ENCODE measurements at places on chromosomes 2 and 18. TPM values are rescaled to one million over a fixed set of nuclear protein-coding genes. Genes with fewer than 3 reads are reported as not detected.
A peak's percentile ranks its signal among the peaks of the same experiment; 100 is the strongest.

DNA sequence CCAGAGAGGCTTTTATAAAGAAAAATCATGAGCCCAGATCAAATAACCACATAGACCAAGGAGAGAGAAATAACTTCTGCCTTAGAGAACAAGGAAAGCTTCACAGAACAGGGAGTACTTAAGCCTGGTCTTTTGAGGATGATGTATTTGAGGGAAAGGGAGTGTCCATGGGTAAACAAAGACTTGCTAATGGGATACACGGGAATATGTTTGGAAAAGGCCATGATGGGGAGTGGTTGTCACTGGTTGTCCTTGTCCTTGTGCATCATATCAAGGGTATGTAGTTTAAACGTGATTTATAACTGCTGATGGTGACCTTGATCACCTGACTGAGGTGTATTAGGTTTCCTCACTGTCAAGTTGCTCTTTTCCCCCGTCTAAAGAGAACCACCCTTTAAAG is 169.9 kb downstream of the FAM210A start:
- H3K27ac ChIP-seq, result no peak overlapping the region
- no peaks in the 10 kb centered on the region for H3K36me3 ChIP-seq
- H3K4me3 ChIP-seq, result no peak overlapping the region
- no peak for DNase-seq
- peaks cover 18% of the 10 kb centered on the region for H3K4me1 ChIP-seq

DNA sequence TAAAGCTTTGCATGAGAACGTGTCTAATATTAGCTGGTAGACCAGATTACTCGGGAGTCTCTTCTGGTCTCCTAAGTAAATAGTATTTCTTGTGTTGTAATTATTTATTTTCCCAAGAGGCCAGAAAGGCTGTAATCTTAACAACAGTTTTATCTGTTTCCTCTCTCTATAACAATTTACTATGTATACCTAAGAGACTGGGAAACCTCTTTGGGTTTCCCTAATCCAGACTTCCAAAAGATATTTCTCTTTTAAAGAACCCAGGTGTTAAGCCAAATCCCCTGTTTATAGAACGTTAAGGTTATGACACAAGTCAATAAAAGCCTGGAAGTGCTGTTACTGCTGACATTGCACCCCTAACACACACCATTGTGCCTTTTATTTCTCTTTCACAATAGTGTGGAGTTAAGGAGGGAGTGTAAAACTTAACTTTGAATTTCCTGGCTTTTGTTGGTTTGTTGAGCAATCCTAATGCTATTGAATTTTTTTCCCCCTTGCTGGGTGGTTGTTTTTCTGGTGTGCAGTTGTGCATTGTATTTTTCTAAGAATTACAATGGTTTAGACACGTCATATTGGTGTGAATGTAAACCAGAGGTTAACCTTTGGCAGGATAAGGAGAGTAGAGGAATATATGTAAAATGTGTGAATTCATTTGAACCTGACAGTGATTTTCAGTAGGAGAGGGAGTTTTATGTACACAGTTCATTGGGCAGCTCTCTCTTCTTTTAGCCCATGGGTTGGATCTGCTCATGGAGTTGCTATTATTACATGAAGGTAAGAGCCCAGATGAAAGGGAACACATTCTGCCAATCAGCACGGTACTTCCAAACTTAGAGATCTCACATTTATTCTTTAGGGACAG is 192.8 kb downstream of the MTX2 start:
- peaks cover 31% of the 10 kb centered on the region for H3K27me3 ChIP-seq
- no peaks in the 10 kb centered on the region for H3K36me3 ChIP-seq
- peaks cover 5% of the 10 kb centered on the region for H3K4me1 ChIP-seq
- H3K4me3 ChIP-seq, result no peak overlapping the region
- no peak overlapping the region for H3K27ac ChIP-seq

GRCh38 chr2:217996361-217996760 is 6.4 kb downstream of the TNS1 start:
- H3K36me3 ChIP-seq, result no peaks in the 10 kb centered on the region
- H3K4me3 ChIP-seq, result no peak overlapping the region
- peaks cover 14% of the 10 kb centered on the region for H3K4me1 ChIP-seq
- no peak for DNase-seq
- no peaks in the 10 kb centered on the region for H3K27me3 ChIP-seq

GRCh38 chr18:67455890-67456501 is 60.5 kb downstream of the DSEL start:
- DNase-seq, result no peak
- H3K4me1 ChIP-seq, result no peaks in the 10 kb centered on the region
- H3K4me3 ChIP-seq, result no peak overlapping the region
- no peak overlapping the region for H3K27ac ChIP-seq

DNA sequence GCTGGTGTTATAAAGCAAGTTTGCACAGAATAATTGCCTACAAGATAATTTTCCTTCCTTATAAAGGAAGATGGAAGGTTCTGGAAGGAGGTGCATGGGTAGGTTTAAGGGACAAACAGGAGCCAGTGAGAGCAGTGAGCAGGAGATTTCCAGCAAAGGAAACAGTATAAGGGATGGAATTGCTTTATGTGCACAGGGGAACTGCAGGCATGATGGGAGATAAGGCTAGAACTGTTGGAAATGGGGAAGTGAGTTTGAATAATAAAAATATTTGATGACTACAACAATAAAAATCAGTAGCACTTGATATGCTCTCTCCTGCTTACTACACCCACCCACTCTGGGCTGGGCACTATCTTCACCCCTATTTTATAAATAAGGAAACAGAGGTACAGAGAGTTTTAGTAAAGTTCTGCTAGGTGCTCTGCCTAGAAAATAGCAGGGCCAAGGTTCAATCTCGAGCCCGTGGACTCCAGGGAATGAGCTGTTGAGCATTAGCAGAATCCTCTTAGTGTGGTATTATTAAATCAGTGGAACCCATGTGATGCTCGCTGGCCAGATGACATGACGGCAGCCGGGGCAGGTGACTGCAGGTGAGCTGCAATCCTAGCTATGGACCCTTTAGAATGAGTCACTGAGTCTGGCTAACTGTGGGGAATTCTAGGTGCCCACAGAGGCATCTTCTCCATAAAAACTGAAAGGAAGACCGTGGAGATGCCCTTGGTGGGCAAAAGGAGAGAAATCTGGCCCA is 302.5 kb downstream of the PIEZO2 start:
- peaks cover 20% of the 10 kb centered on the region for H3K4me1 ChIP-seq
- DNase-seq, result peak; percentile 43
- peak overlapping the region; percentile 88 for H3K27ac ChIP-seq
- no peaks in the 10 kb centered on the region for H3K27me3 ChIP-seq
- H3K4me3 ChIP-seq, result no peak overlapping the region

- DNase-seq, result no peak
- no peaks in the 10 kb centered on the region for H3K27me3 ChIP-seq
- H3K36me3 ChIP-seq, result no peaks in the 10 kb centered on the region
- H3K4me3 ChIP-seq, result no peak overlapping the region
- peaks cover 9% of the 10 kb centered on the region for H3K4me1 ChIP-seq
- H3K27ac ChIP-seq, result no peak overlapping the region
Observed at GRCh38 chr18:77049938-77050337, 82.6 kb downstream of the MBP start.

Gene GALNT13
- 21.2 TPM for polyA plus RNA-seq

DNA sequence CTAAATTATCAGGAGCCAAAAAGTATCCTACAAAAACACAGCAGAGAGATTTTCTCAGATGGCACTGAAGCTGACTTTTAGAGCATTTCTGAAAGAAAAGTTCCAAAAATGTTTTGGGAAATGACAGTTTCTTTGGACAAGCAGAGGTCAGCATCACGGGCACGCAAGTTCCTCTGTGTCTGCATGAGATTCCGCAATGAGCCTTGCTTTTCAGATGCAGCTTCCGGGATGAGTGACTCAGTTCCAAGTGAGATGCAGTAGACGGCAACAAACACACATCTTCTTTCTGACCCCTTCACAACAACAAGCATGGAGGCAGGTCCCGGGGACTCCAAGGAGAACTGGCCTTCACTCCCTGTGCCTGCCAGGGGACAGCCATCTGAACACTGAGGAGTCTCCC is 76.6 kb downstream of the EIPR1 start:
- no peaks in the 10 kb centered on the region for H3K27me3 ChIP-seq
- no peaks in the 10 kb centered on the region for H3K36me3 ChIP-seq
- H3K4me3 ChIP-seq, result no peak overlapping the region
- no peak overlapping the region for H3K27ac ChIP-seq
- peaks cover 6% of the 10 kb centered on the region for H3K4me1 ChIP-seq
- no peak for DNase-seq

DNA sequence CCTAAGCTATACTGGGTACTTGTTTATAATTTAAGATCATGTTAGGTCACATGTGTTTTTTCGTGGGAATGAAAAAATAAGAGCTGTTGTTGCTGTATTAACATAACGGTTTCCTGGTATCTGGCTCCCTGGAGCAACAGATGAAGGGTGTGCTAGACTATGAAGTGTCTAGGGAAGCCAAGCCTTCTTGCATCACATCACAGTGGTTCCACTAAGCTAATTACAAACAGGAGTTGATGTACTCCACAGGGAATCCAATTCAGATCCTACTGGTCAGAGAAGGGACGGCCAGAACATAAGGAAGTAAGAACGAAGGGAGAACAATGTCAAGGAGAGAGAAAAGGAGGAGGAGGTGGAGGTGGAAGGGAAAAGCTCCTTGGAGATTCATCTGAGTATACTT is 193.0 kb upstream of the CYP26B1 start:
- DNase-seq, result no peak
- H3K36me3 ChIP-seq, result no peaks in the 10 kb centered on the region
- H3K4me1 ChIP-seq, result no peaks in the 10 kb centered on the region
- H3K4me3 ChIP-seq, result no peak overlapping the region
- H3K27me3 ChIP-seq, result no peaks in the 10 kb centered on the region
- H3K27ac ChIP-seq, result no peak overlapping the region

DNA sequence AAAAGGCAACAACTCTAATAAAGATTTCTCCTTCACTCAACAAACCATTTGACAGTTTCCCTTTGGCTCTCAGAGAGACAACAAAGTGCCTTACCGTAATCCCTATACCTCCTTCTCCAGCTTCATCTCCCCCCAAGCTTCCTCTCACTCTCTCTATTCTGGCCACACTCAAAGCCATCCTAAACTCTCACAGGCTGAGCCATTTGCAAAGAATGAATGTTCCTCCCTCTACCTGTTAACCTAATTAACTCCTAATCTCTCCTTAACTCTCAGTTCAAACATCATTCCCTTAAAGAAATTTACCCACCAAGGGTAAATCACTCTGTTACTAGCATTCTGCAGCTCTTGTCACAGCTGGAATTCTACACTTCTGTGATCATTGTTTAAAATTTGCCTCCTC is 38.2 kb downstream of the GFPT1 start:
- H3K4me1 ChIP-seq, result no peaks in the 10 kb centered on the region
- no peaks in the 10 kb centered on the region for H3K27me3 ChIP-seq
- no peak overlapping the region for H3K27ac ChIP-seq

Gene NT5C1B
- polyA plus RNA-seq, result 0.22 TPM

DNA sequence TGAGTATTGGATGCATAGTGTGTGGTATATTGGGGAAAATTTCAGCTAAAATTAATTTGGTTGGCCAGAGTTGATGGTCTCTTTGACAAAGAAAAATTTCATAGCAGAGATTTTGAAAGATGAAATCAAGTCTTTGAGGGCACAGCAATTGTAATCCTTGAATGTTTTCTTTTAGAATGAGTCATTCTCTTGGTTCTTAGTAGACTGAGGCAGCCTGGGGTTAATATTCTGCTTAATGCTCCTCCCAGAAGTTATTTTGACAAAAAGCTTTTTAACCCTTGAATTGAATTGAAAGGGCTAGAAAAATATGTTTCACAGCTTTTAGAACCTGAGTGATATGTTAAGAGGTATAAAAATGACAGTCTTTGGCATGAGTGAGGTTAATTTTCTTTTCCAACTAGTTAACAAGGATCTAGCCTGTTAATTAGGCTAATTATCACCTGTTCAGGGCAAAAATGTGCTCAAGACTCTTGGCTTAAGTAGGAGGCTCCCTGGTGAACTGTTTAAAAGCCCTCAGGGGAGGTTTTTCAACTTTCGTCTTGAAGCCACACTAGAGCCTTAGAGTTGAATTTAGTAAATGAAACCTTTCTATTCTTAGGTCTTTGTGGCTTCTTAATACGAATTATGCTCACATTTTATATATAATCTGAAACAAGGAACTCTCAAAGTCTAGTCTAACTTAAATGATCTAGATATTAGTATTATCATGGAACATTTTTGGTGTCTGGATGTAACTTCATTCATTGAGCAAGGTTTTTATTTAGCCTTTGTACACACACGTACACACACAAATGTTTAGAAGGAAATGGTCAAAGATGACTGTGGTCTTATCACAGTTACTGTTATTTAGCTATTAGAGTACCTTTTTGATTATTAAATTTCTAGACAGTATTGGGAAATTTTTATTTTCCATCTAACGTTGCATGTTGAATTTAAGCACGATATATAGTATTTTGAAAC is 272.5 kb downstream of the ZNF407 start:
- H3K36me3 ChIP-seq, result no peaks in the 10 kb centered on the region
- H3K4me1 ChIP-seq, result no peaks in the 10 kb centered on the region
- no peaks in the 10 kb centered on the region for H3K27me3 ChIP-seq
- H3K4me3 ChIP-seq, result no peak overlapping the region

- H3K27me3 ChIP-seq, result no peaks in the 10 kb centered on the region
- no peaks in the 10 kb centered on the region for H3K36me3 ChIP-seq
- no peak overlapping the region for H3K27ac ChIP-seq
- no peak for DNase-seq
Observed at GRCh38 chr2:1754461-1755170, 10.3 kb upstream of the PXDN start.

Gene NGEF
- 3.2 TPM for polyA plus RNA-seq

Gene TRIM43
- not detected for polyA plus RNA-seq

DNA sequence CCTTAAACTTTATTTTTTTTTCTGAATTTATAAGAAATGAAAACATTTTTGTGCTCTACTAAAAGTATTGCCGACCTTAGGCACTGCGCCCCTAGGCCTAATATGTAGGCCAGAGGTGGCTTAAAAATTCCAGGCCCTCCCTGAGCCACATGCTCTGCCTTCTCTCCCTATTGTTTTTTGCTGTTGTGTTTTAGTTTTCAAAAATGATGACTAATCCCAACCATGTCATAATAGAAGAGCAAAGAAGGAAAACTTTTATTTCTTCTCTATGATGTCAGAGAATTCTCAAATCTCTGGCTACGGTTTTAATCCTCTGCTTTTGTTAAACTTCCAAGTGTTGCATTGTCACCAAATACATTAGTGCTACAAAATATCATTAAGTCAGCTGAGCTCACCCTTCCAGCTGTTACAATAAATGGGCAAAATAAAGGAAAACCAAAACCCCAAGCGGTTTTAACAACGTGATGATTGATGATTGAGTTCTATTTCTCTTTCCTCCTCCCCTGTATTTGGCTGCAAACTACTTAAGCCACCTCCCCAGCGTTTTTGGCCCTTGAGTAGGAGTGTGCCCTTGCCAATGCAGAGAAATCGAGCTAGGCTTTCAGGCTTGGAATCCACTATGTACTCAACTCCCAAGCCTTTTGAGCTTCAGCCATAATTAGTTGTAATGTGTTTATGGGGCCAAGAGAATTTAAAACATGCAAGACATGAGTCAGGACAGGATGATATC is 163.5 kb upstream of the POU3F3 start:
- H3K36me3 ChIP-seq, result no peaks in the 10 kb centered on the region
- H3K27me3 ChIP-seq, result no peaks in the 10 kb centered on the region
- no peak overlapping the region for H3K4me3 ChIP-seq
- no peak for DNase-seq
- no peak overlapping the region for H3K27ac ChIP-seq

GRCh38 chr2:208847651-208848050 is 441.1 kb downstream of the PTH2R start:
- no peak overlapping the region for H3K27ac ChIP-seq
- H3K4me3 ChIP-seq, result no peak overlapping the region
- no peak for DNase-seq
- no peaks in the 10 kb centered on the region for H3K36me3 ChIP-seq
- no peaks in the 10 kb centered on the region for H3K27me3 ChIP-seq
- no peaks in the 10 kb centered on the region for H3K4me1 ChIP-seq

GRCh38 chr2:182891611-182892010 is 25.2 kb upstream of the FRZB start:
- H3K36me3 ChIP-seq, result no peaks in the 10 kb centered on the region
- no peak overlapping the region for H3K4me3 ChIP-seq
- peak overlapping the region; percentile 13 for H3K27ac ChIP-seq
